ENCODE measurements at places on chromosomes 7 and 10.

DNA sequence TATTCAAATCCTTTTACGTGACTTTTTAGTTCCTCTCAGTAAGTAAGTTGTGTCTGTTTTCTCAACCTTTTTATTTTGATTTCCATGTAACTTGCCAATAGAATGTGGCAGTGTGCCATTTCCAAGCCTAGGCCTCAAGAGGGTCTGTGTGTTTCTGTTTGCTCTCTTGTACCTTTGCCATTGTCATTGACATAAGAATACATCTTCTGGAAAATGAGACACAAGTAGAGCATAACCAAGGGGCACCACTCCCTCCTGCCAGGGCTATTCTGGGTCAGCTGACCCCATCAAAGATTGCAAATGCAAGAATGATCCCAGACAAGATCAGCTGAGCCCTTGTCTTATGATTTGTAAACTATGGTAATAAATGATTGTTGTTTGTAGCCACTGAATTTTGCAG is 524.0 kb downstream of the IPMK start:
- DNase-seq = no peak

DNA sequence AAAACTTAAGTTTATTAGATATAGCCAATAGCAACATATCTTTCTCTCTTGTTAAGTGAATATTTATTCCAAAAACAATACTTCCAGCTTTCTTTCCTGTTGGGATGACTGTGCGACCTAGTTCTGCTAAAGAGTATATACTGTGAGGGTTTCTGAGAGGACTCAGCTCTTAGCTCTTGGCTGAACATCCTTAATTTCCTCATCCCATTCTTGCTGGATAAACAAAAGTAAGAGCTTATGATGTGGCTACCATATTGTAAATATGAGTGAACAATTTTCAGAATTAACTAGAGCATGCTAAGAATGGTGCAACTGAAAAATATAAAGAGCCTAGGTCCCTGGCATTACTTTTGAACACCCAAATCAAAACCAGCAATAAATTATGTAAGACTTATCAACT is 279.5 kb upstream of the GNAI1 start:
- no peak for DNase-seq

DNA sequence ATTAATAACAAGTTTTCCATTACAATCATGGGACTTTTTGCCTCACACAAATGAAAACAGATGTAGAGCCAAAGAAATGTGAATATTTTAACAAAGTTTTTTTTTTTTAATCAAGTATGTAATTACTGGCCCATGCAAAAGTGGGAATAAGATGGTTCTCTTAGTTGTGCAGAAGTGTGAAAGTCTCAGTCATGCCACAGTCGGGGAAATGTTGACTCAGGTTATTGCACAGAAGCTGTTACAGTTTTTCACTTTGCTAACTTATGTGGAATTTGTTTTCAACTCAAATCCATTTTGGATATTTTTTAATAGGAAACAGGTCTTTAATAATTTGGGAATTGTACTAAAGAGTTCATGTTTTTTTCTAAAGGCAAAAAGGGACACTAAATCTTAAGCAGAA is 44.0 kb upstream of the CAV2 start:
- DNase-seq = no peak

GRCh38 chr7:22364900-22365299 is 7.9 kb upstream of the RAPGEF5 start:
- no peak for DNase-seq

GRCh38 chr10:67629461-67629971 is 66.5 kb downstream of the CTNNA3 start:
- DNase-seq = no peak

GRCh38 chr7:92044148-92044547 is 90.1 kb downstream of the CYP51A1 start:
- DNase-seq = no peak

DNA sequence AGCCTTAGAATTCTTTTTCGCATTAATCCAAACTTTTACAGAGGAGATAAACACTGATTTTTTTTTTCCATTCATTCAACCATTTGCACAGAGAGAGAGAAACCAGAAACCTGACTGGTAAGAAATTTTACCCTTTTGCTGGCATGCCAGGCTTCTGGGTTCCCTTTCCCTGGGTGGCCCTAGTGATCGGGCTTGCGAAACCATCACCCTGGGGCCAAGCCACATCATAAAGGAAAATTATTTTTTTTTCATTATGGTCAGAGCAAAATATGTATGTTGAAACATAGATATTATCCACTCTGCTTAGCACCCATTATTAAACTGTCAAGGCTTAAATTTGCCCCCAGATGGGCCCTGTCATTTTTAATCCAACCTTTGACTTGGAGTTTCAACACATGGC is 55.4 kb upstream of the INHBA start:
- DNase-seq = no peak

- DNase-seq = no peak
These were observed 1.8 kb downstream of the RBP3 start for GRCh38 chr10:47349941-47350371.

DNA sequence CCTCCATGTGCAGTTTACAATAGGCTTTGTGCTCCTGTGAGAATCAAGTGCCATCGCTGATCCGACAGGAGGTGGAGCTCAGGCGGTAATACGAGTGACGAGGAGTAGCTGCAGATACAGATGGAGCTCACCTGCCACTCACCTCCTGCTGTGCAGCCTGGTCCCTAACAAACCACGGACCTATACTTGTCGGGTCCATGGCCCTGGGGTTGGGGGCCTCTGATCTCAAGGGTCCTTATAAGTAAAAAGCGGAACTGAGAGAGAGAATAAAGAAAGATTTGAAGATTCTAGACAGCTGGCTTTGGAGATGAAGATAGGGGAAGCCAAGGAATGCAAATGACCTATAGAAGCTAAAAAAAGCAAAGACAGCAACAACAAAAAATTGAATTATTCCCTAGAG is 130.6 kb downstream of the PLXDC2 start:
- no peak for DNase-seq

- DNase-seq = no peak
These were observed 1104.2 kb upstream of the LRRN3 start for GRCh38 chr7:109986701-109987100.

DNA sequence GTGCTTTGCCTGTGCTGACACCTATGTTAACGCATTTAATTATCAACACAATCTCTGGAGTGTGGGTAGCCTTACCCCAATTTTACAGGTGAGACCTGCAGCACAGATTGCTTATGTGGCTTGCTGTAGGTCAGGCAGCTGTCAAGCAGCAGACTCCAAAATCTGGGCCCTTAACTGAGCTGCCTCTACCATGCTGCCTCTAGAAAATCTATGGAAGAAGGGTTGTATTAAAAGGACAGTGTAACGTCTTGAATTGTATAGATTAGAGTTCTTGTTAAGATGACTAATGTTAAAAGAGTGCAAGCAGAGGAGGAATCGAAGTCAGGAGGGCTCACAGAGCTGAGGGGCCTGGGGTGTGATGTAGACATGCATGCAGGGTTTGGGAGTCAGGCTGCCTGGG is 1.2 kb upstream of the PON3 start:
- no peak for DNase-seq

DNA sequence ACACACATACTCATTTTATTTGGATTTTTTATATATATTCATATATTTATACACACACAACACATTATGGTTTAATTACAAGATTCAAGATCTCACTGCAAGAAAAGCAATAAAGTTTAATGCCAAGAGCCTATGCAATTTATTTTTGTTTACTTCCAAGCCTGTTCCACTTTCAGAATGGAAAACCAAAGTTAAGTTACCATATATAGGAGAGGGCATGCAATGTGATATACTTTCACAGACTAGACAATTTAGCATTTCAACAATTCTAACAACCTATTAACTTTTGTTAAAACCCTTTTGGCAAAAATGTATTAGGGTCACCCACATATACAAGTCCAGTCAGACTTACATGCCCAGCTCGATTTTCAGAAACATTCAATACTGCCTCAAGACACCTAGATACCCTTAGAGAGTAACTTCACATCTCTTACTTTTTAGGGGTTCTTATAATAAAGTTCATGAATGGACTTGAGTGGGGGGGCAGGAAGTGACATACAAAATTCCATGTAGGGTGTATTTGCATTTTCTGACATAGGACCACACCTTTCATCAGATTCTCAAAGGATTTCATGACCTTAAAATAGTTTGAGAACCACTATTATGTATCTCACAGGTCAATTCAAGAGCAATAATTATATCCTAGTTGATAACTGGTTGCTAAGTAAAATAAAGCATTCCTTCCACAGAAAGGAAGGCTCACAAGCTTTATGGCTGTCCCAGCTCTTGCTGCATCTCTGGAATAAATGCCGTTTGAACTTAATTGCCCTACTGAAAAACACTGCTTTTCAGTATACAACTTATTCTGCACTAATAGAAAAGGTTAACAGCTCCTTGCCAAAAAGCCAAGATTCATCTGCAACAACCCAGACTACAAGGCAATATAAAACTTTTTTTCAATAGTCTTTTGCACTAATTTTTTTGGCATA is 2.5 kb downstream of the P4HA1 start:
- no peak for DNase-seq

GRCh38 chr10:78898341-78899097 is 170.2 kb upstream of the ZMIZ1 start:
- DNase-seq = no peak

DNA sequence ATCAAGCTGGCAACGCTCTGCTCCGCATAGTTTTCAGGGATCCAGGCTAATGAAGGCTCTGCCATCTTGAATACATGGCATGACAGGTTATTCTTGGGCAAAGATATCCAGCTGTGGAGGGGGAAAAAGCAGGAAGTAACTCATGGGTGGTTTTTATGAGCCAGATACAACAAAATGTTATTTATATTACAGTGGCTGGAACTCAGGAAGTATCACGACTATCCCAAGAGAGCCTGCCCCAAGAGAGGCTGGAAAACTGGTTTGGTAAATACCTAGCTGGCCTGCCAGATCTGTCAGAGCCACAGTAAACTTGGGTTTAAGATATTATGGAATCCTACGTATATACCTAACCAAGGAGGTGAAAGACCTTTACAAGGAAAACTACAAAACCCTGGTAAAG is 462.8 kb upstream of the ANKRD30A start:
- DNase-seq = no peak

DNA sequence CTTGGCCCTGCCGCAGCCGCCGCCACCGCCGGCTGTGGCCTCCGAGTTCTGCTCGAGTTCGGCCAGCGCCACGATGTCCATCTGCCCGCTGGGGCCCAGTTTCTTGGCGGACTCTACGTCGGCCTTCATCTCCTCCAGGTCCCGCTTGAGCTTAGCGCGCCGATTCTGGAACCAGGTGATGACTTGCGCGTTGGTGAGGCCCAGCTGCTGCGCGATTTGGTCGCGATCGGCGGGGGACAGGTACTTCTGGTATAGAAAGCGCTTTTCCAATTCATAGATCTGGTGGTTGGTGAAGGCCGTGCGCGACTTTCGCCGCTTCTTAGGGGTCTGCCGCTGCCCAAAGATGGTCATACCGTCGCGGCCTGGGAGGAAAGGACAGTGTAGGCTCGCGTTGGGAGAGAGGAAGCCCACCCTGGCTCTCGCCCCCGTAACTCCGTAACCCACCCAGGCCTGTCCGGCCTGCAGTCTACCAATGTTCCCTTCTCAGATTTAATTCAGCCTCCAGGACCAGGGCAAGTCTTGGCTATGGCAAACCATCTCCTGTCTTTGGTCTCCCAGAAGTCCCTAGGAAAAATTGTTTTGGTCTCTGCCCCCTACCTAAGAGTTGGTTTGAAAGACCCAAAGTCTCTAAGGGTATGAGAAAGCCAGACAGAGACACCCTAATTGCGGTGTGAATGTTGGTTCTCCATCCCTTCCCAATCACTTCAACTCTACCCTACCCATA is 1.7 kb downstream of the LBX1 start:
- DNase-seq = no peak

- no peak for DNase-seq
These were observed 41.9 kb downstream of the C10orf120 start for GRCh38 chr10:122657729-122658128.
